CD4-positive, alpha-beta T cell treated with Interleukin-17A for 4 hours (primary cell): ENCODE measurements at places on chromosomes 16 and 17.

DNA sequence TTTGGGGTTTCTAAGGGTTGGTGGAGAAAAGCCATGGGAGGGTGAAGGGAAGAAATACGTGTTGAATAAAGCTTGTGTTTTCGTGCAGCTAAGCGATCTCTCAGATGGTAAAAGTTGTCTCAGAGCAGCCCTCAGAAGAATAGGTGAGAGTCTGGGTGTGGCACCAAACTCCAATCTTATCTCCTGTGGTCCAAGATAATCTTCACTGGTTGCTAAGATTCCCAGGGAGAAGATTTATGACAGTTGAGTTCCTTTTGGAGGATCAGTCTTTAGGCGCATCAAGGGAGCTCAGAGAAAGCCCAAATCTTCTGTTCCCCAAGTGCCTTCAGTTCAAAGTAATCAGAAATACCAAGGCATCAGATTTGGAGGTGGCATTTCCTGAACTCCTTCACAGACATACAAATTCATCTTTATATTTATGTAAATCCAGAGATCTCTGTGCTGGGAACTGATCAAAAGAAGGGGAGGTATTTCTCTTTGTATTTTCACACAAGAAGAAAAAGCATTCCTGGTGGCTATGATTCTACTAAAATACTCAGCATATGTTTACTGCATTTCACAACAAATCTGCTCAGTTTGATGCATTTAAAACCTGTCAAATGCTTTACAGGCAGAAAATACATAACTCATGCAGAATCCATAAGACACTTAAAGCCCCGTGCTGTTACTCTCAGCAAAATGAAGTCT, 102.9 kb downstream of the ABCC12 start:
- no peak for DNase-seq

DNA sequence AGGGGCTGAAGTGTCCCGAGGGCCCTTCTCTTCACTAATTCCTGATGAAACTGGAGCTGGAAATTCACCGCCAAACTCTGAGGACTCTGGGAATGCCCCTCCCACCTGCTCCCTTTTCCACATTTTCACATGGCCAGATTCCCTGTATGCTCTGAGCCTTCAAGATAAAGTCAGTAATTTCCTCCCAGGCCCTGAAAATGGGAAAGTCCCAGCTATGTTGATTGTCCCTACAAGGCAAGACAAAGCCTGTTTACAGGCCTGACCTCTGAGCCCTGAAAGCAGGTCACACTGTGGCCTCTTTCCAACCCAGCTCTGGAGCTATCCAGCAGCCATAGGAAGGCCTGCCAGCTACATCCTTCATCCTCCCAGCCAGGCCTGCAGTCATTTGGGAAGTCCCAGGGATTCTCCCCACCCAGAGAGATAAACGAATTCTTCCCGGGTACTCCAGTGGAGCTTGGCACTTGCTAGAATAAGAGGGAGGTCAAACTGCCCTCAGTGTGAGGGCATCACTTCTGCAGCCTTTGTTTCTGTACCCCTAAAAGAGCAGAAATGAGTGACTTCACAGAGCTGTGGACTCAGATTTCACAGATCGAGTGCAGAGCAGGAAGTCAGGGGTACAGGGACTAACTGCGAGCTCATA, 19.6 kb upstream of the CCL2 start:
- DNase-seq, result no peak

DNA sequence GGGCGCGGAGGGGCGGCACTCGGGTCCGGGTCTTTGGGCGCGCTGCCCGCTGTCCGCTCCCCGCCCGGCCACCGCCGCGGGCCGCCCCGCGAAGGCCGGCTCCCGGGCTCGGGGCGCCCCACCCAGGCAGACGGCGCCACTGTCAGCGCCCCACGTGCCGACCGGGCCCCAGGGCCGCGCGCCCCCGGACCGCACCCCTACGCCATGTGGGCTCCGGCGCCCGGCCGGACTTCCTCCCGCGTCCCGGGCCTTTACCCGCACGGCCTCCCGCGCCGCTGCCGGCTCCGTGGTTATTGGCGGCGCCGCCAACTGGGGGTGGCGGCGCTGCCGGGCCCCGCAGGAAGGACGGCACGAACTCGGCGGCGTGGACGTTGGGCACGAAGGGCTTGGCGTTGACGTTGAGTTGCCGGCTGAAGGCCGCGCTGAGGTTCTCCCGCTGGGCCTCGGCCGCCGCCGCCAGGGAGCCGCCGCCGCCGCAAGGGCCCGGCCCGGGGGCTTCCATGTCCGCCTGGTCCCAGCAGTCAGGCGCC, 577 bp downstream of the GSPT1 start:
- peak; percentile 43 for DNase-seq

- no peak for DNase-seq
These were observed at the start of gene MYL11 for GRCh38 chr16:30374538-30374937. Gene MYL11, plus strand, starts transcription at chr16:30374802. Its CDS starts 56 bp downstream, at chr16:30374858.

GRCh38 chr16:85515830-85516397, 97.2 kb upstream of the GSE1 start:
- no peak for DNase-seq
